ENCODE measurements at places on chromosomes 12 and 14. TPM values are rescaled to one million over a fixed set of nuclear protein-coding genes. Genes with fewer than 3 reads are reported as not detected.

DNA sequence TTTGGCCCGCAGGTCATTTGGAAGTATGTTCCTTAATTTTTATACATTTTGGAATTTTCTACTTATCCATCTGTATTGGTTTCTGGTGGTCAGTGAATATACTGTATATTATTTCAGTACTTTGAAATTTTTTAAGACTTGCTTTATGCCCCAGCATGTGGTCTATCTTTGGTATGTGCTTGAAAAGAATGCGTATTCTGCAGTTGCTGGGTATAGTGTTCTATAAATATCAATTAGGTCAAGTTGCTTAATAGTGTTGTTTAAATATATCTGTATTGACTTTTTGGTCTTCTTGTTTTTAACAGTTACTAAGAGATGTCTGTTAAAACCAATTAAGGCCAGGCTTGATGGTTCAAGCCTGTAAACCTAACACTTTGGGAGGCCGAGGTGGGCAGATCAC lies 21.7 kb upstream of the SIX1 start:
- no peak for DNase-seq

DNA sequence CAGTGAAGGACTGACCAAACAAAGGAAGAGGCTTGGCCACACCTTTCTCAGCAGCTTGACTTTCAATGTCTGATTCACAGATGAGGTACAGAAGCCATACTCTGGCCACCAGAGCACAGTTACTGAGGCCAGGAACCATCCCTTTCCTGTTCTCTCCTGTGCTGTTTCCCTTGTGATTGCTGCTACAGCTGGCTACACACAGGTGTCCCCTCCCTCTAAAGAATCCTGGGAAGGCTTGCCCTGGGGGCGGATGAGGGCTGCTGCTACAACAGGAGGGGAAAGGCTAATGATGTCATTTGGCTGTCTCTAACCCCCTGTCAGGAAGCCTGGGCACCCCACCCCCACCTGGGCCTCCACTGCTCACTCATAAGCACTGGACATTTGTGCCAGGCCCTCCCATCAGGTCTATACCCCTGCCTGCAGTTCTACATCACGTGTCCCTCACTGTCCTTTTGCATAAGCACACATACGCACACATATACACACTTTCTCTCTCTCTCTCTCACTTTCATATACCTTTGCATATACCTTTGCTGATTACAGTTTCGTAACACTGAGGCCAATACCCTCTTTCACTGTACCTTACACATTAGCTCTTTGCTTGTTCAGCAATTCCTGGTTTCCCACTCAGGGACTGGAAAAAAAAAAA lies 41.4 kb downstream of the PRPF40B start:
- DNase-seq: no peak

Gene GLTP
- total RNA-seq: 30.2 TPM

- peak; percentile 42 for DNase-seq
These were observed 11.4 kb upstream of the ATP2A2 start for GRCh38 chr12:110269622-110270124.

- peak; percentile 65 for DNase-seq
These were observed 841.1 kb downstream of the NRXN3 start for GRCh38 chr14:79011091-79011919.

DNA sequence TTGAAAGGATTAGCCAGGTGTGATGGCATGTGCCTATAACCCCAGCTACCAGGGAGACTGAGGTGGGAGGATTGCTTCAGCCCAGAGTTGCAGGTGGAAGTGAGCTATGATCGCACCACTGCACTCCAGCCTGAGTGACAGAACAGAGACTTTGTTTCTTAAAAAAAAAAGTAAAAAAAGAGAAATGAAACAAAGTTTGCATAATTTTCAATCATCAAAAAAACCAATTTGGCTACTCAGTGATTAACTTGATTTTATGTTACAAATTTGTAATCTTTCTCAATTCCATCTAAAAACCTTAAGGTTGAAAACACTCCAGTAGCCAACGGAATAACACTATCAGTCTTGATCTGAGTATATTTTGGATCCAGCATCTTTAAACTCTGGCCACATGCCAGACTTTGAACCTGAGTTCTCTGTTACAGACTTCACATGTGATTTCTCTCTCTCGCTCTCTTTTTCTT lies 12.6 kb upstream of the DENND5B start:
- no peak for DNase-seq
